ENCODE measurements at places on chromosomes 7 and 10. TPM values are rescaled to one million over a fixed set of nuclear protein-coding genes. Genes with fewer than 3 reads are reported as not detected.
A peak's percentile ranks its signal among the peaks of the same experiment; 100 is the strongest.

DNA sequence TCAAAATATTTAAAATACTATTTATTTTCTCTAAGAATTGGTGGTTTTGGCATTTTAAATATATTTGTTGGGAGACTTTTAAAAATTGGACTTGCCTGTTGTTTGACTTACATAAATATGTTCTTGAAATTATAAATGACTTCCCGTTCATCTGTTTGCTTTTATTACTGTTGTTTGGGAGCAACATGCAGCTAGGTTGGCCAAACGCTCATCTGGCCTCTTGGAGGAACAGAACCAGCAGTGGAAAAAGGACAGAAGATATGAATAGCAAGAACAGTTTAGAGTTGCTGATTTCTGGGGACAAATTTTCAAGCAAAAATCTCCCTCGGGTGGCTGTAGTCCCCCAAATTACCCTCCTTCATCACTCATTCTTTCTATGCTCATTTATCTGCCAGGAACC lies 41.6 kb downstream of the PLXDC2 start:
- DNase-seq: no peak

DNA sequence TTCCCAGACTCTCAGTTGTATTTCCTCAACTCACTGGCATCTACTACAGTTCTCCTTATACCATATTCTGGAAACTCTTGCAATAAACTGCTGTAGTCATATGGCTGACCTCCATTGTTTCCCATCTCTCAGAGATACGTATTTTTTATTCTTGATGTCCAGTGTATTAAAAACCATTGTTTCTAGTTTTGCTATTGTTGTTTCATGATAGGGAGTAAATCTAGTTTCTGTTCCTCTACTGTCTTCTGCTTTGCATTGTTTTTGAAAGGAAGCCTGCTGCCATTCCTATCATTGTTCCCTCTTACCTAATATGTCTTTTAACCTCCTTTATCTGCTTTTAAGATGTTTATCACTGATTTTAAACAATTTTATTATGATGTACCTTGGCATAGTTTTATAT lies 255.0 kb downstream of the ADK start:
- no peak for DNase-seq

GRCh38 chr10:125007436-125007835 lies 65.5 kb downstream of the ZRANB1 start:
- DNase-seq: no peak

- no peak for DNase-seq
Measured at GRCh38 chr7:157997471-157997870, 590.2 kb downstream of the PTPRN2 start.

The ZPBP gene
- not detected for total RNA-seq

- no peak for DNase-seq
Measured at GRCh38 chr7:94414481-94414880, 19.8 kb downstream of the COL1A2 start.

- DNase-seq: no peak
Measured at GRCh38 chr10:13730956-13731355, 144.2 kb downstream of the PRPF18 start.

DNA sequence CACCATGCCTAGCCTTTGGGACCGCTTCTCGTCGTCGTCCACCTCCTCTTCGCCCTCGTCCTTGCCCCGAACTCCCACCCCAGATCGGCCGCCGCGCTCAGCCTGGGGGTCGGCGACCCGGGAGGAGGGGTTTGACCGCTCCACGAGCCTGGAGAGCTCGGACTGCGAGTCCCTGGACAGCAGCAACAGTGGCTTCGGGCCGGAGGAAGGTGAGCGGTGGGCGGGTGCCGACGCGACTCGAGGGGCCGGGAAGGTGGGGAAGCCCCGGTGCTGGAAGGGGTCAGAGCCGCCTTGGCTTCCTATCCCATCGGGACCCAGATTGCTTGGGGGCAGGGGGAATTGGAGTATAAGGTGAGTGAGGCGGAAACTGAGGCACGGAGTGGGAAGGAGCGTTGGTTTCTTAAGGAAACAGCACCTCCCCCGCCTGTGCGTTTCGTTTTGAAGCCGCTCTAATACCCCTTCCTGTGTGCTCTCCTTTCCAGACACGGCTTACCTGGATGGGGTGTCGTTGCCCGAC lies 547 bp downstream of the DDIT4 start:
- peak; percentile 38 for DNase-seq

DNA sequence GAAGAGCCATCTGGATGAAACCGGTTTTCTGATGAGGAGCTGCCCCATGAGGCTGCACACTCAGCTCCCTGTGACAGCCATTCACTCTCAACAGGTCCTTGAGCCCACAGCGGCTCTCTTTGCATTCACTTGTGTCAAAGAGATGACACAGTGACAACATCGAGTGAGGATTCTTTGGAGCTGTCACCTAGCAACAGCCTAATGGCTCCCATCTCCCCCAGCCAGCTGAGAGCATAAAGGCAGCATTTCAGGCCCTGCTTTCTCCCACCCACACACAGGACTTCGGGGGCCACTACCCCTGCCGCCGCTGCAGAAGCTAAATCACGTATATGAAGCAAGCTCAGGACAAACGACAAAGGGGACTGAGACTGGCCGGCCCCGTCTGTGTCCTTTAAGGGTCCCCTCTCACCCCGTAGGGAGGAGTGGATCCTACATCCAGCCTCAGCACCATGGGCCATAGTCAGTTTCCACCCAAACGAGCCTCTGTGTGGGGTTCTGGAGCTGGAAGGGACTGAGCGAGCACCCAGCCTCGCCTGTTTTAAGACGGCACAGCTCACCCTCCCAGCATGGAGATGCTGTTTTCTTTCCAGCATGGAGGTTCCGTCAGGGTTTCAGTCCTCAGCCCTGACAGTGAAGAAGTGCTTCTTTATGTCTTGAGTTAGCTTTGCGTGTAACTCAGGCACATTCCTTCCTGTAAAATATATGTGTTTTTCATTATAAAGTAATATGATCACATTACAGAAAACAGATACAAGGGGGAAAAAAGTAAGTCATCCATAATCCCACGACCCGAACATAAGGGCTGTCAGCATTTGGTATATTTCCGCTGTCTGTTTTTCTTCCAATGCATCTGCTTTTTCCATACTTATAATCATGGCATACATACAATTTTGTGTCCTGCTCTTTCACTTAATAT lies 4.9 kb downstream of the CPA4 start:
- no peak for DNase-seq

- no peak for DNase-seq
Measured at GRCh38 chr10:16765509-16766375, 51.5 kb downstream of the RSU1 start.

DNA sequence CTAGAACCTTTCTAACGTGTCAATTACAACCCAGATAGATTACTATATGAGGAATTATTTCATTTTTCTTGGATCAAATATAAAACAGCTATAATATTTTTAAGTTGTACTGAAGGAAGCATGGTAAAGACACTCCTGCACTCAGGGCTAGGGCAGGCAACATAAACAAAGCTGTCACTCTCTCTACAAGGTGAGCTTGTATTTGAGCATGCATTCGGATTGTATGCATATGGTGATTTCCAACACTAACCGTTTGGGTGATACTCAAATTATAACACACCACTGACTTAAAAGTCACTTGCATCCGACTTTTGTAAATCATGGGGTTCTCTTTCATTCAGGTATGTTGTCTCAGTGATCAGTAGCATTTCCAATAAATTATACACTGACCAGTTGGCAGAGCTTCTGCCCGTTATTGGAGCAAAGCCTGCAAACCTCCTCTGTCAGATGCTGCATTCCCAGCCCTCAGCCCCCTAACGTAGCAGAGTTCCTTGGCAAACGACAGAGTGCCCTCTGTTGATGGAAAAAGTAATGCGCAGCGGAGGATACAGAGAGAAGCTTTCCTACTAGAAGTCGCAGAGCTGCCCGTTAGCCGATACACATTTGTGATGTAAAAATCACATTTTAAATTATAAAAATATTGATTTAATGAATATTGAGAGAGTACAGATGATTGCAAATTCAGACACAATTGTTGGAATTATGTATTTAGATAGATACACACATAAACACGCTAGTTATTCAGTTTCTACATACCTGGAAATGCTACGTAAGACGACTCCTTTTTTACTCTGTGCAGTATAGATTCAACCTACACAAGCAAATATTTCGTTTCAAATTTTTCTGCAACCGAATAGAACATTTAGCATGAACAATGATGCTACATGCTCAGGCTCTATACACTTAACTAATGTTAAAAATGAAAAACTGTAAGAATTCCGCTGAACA lies 173.9 kb upstream of the SP4 start:
- DNase-seq: peak; percentile 37

GRCh38 chr7:13953368-13953767 lies 36.1 kb downstream of the ETV1 start:
- no peak for DNase-seq

- DNase-seq: no peak
Measured at GRCh38 chr10:63436225-63436624, 29.6 kb downstream of the JMJD1C start.

DNA sequence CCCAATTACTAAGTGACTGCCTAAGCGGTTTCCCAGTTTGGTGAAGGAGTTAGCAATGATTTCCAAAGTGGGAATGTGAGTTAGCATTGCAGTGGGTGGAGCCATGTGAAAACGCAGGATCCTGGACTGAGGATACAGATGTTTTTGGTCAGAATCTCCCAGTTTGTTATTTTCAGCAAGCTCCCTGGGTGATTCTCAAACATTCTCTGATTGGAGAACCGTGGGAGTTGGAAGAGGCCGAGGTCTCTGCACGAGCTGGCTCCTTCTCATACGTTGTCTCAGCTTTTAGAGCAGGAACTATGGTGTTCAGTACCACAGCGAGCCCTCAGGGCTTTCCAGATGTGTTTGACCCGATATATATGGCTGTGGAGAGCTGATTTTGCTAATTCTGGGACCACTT lies 396.5 kb upstream of the NPVF start:
- no peak for DNase-seq

The ELOVL3 gene
- not detected for total RNA-seq

The LHPP gene
- total RNA-seq: 4.6 TPM

DNA sequence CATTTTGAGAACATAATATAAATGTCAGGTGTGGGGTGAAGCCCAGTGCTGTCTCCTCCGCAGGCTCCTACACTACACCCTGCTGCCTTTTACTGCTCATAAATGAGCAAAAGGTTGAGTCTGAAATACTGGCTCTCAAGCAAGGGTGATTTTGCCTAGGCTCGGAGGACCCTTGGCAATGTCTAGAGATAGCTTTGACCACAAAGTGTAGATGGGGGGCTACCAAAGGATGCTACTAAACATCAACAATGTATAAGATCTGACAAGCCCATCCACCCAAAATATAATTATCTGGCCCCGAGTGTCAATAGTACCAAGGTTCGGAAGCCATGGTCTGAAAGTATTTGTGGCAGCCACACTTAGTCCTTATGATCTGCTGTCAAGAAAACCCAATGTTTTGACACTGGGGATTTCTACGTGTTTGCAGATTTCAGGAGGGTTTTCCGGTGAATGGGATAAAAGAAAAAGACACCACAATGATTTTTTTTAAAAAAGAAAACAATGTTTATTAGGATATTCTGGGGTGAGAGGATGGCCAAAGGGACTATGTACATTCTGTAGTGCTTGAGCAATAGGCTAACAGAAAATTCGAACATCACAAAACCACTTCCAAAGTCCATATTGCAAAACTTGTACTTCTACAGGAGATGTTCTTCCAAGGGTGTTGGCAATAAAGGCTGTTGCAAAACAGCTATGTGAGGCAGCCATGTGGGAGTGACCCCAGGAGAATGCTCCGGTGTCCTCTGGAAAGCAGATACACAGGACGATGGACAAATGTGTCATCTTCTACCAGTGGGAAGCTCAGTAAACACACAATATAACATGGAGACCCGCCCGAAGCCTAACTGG lies 216.3 kb downstream of the GFRA1 start:
- DNase-seq: no peak

DNA sequence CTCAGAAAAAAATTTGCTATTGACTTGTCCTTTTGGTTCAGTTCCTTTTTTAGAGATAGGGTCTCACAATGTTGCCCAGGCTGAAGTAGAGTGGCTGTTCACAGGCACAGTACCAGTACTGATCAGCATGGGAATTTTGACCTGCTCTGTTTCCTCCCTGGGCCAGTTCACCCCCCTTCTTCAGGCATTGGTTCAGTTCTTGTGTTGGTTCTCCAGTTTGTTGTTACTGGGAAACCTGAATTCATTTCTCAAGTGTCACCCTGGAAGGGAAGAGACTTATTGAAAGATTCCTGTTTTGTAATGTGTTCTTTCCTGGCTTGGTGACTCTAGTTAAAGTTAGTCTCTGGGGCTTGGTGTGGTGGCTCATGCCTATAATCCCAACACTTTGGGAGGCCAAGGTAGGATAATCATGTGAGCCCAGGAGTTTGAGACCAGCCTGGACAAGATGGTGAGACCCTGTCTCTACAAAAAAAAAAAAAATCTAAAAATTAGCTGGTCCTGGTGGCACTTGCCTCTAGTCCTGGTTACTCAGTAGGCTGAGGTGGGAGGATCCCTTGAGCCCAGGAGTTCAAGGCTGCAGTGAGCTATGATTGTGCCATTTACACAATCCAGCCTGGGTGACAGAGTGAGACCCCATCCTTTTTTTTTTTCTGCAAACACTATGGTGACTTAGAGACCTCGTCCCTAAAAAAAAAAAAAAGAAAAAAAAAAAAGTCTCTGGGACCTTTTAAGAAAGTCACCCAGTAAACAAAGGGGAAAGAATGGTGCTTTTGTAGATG lies 52.7 kb downstream of the CNNM2 start:
- DNase-seq: no peak

DNA sequence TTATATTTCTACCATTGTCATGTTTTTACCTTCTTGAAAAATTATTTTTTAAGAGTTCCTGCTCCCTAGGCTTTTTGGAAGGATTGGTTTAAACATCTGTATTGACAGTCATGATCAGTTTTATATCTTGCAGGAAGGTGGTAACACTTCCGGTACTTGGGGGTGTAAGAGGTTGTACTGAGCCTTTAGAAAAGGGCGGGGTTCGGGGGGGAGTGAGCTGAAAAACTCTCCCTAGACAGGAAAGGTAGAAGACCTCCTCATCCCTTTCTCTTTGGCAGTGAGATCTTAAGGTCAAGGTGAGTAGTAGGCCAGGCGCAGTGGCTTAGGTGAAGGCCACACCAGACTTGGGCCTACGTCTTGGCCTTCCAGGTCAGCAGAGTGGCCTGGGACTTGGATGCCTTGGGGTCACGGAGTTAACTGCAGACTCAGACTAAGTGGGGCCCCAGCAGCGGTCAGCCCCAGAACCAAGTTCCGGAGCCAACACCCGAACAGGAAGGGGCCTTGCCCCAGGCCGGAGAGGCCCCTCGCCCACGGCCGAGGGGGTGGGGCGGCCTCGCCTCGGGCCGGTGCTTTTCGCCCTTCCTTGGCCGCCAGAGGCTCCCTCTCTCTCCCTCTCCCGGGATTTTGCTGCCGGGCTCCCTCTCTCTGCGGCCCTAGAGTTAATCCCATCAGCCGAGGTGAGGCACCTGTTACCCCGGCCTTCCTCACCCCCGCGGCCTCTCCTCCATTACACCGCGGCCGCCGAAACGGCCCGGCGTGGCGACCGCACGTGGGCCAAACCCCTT lies at the start of gene PPP1R9A:
TSS of gene PPP1R9A (plus strand) at position 569 of the 785 bp plus-strand sequence. CDS start 2,520 bp downstream, outside the sequence.
- DNase-seq: no peak

- DNase-seq: no peak
Measured at GRCh38 chr10:25017154-25017590, 760 bp downstream of the THNSL1 start.

GRCh38 chr7:73828107-73828803 lies 2.5 kb upstream of the CLDN4 start:
- no peak for DNase-seq
